Stimulated activated CD4-positive, alpha-beta T cell treated with anti-CD3 and anti-CD28 coated beads, Interleukin-2, amount 100 ng/mL, for 48 hours (primary cell): ENCODE measurements at places on chromosomes 16 and 17.

GRCh38 chr16:13438064-13438463, 481.9 kb upstream of the ERCC4 start:
- DNase-seq: no peak

DNA sequence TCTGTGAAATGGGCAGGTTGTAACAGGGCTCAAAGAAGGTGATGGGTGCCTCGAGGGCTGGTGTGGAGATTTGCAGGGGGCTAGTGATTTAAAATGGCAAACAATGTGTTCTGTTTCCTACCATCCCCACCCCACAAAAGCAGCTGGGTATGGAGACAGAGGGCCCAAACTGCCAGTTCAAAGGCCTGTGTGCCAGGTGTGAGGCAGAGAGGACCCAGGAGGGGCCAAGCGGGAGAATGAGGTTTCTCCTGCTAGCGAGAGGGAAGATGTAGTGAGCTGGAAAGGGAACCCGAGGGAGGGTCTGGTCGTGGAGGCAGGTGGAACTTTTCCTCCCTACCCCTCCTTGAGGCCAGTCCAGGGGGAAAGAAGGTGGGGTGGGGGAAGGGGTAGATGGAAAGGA, 39.4 kb downstream of the LAT start:
- DNase-seq: no peak

- peak; percentile 46 for DNase-seq
Measured at GRCh38 chr16:49921791-49922456, 66.0 kb upstream of the ZNF423 start.

DNA sequence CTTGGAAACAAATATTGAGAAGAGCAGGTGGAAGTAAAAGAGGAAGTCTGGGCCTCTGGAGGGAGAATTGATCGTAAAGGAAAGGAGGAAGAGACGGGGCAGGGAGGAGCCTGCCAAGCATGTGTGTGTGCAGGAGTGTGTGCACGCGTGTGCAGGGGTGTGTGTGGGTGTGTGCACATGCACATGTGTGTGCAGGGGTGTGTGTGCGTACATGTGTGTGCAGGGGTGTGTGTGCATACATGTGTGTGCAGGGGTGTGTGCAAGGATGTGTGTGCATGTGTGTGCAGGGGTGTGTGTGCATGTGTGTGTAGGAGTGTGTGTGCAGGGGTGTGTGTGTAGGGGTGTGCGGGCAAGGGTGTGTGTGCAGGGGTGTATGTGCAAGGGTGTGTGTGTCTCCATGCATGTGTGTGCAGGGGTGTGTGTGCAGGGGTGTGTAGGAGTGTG, 10.0 kb downstream of the CEP295NL start:
- no peak for DNase-seq

GRCh38 chr17:46023783-46024388, 24.8 kb downstream of the STH start:
- DNase-seq: no peak

- no peak for DNase-seq
Measured at GRCh38 chr16:25676820-25677219, 14.9 kb upstream of the HS3ST4 start.
